ENCODE measurements at places on chromosomes 4 and X.

DNA sequence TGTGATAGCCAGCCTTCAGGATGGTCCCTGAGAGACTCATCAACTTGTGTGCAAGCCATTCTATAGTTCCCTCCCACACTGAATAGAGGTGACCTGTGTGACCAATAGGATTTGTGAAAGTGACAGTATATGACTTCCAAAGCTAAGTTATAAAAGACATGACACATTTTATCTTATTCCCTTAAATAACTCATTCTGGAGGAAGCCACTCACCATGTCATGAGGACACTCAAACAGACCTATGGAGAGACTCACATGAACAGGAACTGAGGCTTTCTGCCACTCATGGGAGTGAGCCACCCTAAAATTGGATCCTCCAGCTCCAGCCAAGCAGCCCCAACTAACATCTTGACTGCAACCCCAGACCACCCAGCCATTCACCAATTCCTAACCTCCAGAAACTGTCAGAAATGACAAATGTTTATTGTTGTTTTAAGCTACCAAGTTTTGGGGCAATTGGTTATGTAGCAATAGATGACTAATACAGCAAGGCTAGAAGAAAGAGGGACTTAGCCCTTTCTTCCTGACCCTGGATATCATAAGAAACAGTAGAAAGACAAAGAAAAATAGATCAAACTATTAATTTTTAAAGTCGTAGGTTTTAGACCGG lies 9.0 kb upstream of the CHIC2 start:
- no peak for DNase-seq

DNA sequence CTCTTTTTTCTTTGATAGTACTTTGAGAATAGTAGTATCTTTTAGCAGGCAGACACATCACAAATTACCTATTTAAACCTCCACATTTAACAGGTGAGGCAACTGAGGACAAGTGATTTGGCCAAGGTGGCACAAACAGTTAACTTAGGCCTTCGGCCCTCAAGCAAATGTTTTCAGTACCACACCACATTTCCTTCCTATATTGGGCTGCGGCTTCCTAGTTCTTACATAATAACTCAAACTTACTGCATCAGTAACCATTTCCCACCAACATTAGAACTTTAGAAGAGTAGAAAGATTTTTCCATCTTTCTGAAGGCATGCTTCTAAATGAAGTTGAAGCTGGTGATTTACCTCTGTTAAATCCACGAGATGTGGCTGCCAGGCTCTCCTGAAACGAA lies 63.2 kb upstream of the SLC4A4 start:
- DNase-seq: no peak

GRCh38 chr4:149523039-149523438 lies 292.6 kb downstream of the IQCM start:
- DNase-seq: no peak

GRCh38 chr4:40829586-40829985 lies 79.8 kb downstream of the NSUN7 start:
- no peak for DNase-seq

DNA sequence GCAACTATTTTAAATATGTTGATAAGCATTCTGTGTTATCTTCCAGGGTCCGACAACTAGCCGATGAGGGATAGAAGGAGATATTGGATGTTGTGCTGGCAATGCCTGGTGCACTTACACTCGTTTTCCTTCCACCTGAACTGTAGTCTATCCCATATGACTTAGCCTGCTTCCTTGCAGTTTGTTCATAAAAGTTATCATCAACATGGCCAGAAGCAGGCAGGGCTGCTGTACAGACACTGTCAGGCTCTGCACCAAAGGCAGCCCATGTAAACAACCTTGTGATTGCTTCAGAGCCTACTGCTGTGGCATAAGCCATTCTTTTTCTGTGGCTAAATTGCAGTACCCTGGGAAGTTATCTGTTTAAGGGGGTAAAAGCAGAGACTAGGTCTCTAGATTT lies 1.6 kb downstream of the MAPK10 start:
- DNase-seq: no peak

DNA sequence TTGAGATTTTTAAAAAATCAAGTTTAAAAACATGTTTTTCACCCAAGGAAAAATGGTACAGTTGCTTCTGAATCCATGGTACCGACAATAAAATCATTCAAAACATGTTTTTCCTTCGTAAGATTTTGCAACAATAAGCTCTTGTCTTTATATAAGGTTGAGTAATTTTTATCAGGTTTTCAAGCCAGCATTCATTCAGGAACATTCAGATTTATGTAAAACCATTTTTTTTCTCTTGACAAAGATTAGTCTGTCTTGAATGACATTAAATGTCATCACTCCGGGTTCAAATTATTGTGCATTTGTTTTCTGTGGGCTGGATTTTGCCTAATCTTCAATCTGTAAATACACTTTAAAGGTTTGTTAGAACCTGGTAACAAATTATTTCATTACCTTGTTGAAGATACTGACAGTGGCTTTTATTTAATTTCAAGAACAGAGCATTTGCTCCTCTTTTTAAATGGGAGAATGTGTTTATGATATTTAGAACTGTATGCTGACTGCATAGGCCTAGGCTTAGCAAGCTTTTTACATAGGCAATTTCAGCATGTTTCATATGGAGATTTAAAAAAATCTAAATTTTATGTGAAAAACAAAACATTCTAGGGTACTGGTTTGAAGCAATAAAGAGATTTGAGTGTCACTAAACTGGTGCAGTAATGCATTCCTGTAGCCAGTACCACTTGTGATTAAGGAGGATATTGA lies 336.4 kb upstream of the HAND2 start:
- no peak for DNase-seq

DNA sequence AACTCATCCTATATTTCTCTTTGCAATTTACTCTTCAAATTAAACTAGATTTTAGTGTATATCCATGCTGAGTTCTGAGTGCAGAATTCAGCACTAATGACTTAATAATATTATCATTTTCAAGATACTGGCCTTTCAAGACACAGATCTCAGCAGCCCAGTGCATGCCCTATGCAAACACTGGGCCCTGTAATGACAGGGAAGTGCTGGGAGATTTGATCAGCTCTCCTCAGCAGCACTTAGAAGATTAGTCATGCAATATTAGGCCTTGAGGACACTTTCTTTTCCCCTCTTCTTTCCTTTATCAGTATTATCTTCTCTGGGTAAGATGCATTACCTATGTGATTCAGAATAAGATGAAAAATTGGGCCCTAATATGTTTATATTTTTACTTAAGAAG lies 207.1 kb downstream of the PPP3CA start:
- DNase-seq: no peak

GRCh38 chr4:139330283-139330682 lies 28.0 kb upstream of the NDUFC1 start:
- DNase-seq: no peak

- no peak for DNase-seq
Measured at GRCh38 chrX:4043951-4044350, 330.5 kb upstream of the PRKX start.

DNA sequence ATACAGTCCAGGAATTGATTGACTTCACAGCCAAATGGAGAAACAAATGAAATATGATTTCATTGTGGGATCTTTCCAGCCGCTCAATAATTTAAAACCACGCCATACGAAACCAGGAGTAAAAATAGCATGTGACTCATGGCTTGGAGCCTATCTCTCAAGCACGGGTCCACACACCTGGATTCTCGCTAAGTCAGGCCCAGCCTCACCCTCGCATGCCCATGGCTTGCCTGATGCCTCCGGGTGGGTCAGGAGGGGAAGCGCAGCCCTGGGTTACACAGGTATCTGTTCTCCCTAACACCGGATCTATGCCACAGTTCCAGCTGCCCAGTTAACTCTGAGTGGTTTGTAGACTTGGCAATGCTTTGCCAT lies 5.6 kb upstream of the ABLIM2 start:
- no peak for DNase-seq

DNA sequence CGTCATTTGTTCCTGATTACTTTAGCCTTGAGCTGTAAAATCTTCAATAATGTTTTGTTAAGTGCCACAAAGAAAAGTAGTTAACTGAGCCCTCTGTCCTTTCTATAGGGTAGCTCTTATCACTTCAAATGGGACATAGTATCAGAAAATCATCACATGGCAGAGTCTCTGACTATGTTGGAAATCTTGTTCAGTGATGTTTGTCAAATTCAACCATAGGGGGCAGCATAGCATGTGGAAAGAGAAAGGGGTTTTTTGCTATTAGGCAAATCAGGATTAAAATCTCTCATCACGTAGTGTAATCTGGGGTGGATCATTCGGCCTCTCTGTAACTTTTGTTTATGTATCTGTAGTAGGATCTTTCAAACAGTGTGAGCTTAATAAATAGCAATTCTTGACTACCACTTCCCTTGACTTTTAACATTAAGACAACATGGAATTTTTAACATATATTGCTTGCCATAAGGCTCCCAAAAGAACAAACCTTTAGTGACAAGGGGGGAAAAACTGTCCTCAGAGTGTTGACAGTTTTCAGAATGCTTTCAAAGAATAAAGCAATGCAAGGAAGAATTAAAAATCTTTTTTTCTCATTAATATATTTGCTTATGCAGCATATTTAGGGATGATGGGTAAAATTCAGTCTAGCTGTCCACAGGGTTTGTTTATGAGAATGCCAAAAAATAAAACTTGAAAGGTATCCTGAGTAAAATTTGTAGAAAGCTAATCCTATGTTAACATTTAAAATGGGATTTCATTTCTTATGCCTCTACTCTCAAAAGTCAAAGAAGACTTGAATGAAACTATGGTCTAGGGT lies 127.2 kb downstream of the FBXW7 start:
- no peak for DNase-seq

DNA sequence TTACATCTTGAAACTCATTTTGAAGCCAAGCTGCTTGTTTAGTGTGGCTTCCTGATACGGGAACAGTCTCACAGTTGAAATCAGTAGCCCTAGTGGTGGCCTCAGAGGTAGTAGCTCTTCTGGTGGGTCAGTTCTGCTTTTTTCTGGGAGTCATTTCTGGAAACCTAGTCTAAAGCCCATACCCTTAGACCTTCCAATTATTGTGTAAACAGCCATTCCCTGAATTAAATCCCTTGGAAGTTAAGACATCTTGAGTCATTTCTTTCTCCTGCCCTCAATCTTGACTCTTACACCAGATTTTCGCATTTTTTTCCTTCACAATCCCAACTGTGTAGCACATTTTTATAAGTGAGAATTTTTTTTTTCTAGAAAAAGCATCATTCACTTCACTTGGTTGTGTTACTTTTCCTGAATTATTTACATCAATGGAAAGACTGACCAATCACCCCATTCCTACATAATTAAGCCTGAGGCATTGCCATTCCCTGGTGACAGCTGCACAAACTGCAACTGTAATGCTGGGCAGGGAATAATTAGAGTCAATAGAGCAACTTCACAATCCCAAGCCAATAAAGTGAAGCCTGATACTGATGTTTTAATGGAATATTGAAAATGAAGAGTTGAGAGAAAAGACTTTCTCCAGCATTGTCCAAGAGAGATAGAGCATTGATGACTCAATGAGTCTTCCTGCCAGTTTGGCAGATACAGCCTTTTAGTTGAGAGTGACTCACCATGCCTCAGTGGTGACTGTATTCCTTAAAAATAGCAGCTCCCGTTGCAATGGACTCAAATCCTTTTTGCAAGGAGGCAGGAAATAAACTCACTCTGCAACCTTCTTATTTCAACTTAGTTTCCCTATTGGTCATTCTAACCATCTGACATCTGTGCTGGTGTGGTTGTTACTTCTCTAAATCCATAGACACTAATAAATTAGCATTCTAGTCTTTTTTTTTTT lies 13.0 kb upstream of the SEPSECS start:
- no peak for DNase-seq

DNA sequence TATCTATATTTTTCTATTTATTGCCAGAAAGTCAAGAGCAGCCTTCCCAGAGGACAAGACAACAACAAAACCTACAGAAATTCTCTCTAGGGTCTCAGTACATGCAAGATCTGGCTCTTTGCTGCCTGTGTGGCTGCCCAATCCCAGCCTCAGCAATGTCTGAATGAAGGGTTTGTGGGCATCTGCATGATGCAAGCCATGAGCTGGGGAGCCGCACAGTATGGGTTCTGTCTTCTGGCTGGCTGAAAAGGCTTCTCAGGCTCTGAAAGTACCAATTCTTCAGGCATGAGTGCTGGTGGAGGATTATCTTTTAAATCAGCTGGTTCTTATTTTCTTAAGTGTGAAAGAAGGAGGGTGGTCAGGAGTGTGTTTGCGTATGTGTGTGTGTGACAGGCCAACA lies 104.6 kb downstream of the PDGFRA start:
- no peak for DNase-seq

- DNase-seq: no peak
Measured at GRCh38 chrX:15719324-15719968, 18.6 kb upstream of the CA5B start.

- DNase-seq: no peak
Measured at GRCh38 chr4:183493246-183493645, 11.6 kb upstream of the ING2 start.

DNA sequence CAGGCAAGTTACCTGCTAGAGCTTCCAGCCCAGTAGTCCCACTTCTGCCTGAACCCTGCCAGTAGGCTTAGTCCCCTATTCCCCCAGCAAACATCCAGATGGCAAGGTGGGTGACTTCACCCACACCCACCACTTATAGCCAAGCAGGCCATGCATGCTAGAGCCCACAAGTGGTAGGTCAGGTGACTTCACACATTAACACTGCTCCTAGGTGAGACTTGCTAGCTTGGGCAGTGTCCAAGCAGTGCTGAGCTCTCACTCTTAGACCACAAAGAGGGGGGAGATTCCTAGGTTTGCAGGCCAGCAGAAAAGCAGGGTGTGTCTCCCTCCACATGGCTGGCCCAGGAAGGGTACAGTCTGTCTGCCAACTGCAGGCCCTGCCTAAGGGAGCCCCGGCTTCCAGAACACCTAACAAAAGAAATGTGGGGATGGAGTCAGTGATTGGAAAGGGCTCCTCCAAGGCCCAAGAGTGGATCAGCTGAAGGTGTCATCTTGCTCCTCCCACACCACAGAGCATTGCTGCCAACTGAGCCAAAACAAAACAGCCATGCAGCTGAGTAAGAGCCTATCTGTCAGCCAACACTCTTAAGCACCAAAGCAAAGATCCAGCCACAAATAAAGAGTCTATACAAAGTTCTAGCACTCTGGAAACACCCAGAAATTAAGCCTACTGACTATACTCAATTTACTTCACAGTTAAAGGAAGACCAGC lies 158.1 kb upstream of the USP38 start:
- no peak for DNase-seq

DNA sequence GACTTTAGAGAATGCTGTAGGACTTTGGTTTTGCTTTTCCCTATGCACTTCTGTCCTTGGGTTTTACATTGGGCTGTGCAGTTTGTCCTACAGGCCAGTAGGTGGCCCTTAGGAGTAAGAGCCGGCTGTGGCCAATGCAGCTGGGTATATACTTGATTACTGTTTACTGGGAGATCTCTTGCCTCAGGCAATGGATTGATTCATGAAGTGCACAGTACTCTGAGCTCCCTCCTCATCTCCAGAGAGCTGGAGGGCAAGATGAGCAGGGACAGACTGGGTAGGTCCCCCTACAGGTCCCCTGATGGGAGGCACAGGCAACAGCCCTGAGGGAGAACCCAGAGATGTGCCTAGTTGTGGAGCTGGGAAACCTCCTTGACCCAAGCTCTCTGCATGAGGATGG lies 103.8 kb upstream of the QRFPR start:
- peak; percentile 7 for DNase-seq

DNA sequence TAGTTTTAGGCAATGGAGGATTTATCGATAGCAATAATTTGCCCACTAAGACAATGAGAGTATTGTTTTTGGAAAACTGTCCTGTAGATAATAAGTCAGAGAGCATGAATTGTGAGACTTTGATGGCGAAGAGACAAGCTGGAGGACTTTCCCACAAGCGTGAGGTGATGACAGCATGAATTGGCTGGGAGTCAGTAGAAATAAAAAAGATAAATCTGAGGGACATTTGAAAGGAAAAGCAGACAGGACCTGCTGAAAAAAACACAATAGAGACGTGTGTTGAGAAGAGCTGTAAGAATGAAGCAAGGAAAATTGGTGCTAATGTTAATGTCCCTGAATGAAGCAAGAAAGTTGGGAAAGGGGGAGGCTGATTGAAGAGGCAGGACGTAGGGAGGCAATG lies 233.5 kb downstream of the DCTD start:
- no peak for DNase-seq
